Activated CD4-positive, alpha-beta T cell treated with anti-CD3 and anti-CD28 coated beads, Interleukin-2, amount 50 U/mL, for 1 hour (primary cell): ENCODE measurements at places on chromosomes 16 and 17.

DNA sequence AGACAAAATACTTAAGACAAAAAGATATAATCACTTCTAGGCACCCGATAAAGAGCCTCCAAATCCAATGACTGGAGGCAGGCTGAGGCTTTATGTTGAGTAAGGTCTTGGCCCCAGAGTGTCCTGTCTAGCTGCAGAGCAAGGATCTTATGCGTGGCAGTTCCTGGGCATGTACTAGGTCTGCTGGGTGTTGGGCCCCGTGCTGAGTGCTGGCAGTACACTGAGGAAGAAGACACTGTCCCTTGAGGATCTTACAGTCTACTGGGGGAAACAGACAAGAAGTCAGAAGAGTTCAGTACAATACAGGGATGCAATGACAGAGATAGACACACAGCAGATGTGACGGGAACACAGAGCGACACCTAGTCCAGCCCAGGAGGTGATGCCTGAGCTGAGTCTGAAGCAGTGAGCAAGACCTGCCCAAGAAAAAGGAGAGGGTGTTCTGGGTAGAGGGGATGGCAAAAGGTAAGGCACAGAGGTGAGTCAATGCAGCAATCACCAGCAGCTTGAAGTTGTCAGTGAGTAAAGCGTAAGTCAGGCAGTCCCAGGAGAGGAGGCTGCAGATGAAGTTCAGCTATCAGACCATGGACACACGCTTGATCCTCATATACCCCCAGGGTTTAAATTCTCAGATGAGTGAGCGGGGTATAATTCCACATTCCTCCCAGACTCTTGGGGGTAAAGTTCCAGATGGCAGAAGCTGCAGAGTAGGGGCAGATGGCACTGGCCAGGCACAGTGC lies 18.1 kb downstream of the MAP3K14 start:
- DNase-seq, result no peak

GRCh38 chr17:66248285-66248684 lies 19.1 kb upstream of the APOH start:
- DNase-seq, result no peak

DNA sequence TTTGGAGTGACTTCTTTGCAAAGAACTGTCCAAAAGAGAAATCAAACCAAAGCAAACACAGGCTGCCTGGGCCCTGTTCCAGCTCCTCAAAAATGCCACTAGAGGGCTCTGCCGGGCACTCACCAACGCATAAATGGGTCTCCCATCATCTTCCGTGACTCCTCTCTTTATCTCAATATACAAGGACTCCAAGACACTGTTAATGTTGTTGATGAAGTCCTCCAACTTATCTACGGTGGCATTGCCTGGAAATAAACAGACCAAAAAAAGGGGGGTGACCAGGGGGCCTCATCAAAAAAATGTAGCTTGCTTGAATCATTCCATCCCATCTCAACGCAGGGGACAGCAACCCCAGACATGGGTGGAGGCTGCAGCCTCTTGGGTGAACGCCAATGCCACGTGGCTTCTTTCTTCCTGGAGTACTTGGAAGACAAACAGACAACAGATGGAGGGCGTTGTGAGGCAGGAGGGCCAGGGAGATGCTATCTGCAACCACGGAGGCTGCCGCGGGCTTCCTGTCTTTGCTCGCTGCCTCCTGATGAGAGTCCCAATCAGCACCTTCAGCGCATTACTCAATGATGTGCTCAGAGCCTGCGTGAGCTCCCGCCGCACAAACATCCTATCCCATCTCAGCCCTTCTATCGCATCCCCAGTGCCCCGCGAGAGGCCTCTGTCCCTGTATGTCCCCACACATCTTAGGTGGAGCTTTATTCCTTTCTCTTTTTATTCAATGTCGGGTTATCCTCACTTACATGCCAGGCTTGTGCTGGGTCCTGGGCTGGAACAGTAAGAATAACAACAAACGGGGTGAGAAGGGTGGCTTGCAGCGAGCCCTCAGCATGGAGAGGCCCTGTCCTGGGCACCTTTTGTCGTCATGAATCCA lies 32.0 kb downstream of the KDM8 start:
- peak; percentile 93 for DNase-seq

DNA sequence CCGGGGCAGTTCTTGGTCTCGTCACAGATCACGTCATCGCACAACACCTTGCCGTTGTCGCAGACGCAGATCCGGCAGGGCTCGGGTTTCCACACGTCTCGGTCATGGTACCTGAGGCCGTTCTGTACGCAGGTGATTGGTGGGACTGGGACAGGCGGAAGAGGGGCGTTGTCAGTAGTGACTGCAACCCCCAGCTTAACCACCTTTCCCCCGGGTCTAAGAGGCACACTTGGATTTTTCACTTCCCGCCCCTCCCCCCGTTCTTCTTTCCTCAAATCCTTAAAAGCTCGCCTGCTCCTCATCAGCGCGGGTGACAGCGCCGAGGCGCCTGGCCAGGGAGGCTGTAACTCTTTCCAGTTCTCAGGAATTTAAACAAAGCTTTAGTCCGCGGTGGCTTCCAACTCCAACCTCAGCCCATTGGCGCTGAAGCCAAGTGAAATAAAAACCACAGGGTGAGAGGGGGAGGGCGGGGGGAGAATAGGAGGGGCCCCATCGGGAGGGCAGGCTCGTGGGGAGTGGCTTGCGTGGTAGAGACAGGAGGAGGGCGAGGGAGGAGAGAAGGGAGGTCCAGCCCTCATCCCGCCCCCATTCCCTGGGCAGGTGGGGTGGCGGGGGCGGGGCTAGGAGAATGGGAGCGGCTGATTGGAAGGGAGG lies 1.5 kb downstream of the COL1A1 start:
- DNase-seq, result peak; percentile 74

DNA sequence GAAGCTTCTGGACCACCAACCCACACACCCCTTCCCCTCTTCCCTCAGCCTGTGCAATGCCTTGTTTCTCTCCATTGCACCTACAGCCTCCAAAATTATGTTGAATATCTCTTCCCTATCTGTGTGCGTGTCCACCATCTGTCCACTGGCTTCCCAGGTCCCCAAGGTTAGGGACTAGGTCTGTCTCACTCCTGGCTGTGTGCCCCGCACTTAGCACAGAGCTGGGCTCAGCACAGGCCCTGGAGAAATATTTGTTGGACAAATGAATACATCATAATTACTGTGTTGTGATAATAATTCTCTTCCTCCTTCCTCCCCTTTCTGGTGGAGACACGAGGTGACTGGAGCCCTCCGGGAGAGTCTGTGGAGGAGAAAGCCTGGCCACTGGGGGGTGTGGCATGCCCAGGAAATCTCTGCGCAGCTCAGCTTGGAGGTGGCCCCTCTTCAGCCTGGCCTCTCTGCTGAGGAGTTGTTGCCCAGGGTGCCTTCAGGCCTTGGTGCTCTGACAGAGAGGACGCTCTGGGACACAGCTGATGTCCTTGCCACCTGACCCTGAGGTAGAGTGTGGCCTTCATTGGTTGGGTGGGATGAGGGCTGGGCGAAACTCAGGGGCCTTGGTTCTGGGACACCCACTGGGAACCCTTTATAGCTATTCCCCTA lies 3.3 kb upstream of the BRD7 start:
- no peak for DNase-seq

GRCh38 chr16:50402298-50402895 lies 33.6 kb upstream of the BRD7 start:
- no peak for DNase-seq

DNA sequence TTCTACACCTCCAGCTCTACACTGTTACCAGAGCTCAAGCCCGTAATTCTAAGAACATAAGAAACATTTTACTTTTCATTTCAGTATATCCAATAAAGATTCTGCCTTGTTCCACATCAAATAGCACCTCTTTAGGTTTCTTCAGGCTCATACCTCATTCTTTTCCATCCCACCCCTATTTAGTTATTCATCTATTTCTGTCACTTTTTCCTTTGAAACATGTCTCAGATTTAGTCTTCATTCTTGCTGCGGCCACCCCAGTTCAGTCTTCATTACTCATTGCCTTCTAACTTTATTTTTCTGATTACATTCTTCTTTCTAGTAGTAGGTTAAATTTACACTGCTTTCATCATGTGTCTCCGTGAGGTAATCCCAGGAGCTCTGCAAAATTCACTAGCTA lies 33.5 kb downstream of the PPM1E start:
- DNase-seq, result no peak

DNA sequence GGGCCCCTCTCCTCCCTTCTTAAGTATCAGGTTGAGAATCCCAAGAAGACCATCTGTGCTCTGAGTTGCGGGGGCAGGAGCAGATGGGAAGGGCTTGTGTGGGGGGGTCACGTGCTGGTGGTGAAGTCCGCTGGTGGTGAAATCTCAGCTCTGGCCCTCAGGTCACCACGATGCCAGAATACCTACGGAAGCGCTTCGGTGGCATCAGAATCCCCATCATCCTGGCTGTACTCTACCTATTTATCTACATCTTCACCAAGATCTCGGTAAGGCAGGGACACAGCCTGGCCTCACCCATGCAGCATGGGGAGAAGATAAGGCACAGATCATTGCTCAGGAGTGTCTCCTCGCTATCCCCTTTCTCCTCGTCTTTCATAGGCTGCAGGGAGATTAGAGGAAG lies 29.7 kb downstream of the SLC5A11 start:
- no peak for DNase-seq

- no peak for DNase-seq
Measured at GRCh38 chr17:36092230-36092629, 2.3 kb upstream of the CCL3 start.

DNA sequence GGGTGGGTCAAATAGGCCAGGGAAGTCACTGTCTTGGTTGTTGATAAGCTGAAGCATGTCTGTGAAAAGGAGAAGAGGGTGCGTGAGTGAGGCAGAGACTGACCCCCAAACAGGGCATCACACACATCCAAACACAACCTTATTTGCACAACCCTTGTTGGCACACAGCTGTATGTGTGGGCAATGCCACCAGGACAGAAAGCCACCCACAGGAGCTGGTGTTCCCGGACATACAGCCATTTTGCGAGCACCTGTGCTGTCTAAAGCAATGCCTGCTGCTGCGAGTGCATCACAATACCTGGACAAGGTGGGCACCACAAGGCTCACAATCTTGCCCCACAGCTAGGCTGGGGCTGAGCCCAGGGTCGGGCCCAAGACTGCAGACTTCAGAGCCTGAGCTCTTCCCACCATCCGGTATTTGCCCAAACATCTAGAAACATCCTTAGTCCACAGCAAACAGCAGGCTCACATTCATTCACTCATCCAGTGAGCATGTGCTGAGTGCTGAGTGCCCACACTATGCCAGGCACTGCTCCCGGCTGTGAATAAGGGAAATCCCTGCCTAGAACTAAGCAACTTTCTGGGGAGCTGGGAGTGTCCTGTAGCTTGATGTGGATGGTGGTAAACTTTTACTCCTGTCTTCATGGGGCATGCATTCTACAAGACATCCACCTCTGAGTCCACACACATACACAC lies 16.2 kb downstream of the SREBF1 start:
- no peak for DNase-seq

- DNase-seq, result no peak
Measured at GRCh38 chr16:56048425-56049105, 142.7 kb upstream of the GNAO1 start.

- no peak for DNase-seq
Measured at GRCh38 chr16:50489182-50489581, 59.0 kb upstream of the NKD1 start.

DNA sequence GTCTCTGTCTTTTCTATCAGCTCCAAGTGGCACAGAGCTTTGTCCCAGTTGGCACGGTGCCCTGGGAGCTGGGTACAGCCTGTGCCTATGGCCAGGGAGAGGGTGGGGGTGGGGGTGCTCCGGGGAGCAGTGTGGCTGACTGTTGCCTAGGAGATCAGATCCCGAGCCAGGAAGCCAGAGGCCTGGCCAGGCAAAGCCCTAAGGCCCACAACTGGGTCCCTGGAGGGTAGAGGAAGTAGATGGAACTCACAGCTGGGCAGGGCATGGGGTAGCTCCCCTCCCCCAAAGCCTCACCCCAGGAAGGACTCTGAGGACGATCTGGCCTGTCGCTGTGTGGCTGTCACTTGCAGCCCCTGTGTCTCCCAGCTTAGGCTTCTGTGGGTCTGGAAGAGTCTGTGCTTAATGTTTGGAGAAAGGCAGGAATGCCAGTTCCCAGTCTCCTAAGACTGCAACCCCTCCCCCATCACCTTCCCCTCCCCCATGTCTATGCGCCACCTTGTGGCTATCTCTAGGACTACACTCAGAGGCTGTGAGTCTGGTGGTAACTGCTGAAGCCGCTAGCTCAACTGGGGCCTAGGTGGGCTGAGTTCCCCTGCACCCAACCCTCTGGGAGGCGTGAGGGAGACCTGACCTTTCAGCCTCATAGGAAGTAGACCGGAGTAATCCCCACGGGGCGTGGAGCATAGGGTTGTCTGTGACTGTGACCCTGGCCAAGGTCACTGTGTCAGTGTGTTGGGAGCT lies 12.6 kb downstream of the THRA start:
- DNase-seq, result peak; percentile 70

DNA sequence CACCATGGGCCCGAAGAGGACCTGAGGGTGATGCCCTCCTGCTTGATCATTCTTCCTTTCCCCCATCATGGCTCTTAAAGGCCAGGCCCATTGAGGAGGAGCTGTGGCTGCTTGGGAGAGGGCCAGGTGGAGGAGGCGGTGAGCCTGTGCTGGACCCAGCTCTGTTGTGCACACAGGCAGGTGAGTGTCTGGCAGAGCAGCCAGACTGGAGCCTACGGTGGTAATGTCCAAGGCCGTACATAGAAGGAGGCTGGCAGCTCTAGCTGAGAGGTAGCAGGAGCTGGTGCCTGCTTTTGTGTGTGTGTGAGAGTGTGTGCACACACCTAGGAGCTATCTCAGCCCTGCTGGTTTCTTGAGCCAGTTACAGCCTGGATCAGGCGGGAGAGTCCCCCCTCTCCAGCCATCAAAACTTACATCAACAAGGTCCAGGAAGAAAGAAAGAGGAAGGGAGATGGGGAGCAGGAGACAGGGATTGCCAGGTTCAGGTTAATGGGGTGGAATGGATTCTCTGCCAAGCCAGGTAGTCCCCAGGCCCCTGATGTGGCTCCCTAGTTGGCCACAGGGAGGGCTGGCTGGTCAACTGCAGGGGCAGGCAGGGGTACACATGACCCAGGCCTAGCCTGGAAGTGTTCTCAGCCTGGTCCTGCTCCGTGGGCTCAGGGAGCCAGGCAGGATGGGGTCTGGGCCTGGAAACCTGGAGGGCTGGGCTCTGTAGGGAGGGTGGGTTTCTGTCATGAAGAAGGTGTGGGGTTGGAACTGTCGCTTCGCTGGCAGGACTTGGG lies 107.1 kb downstream of the RAP1GAP2 start:
- no peak for DNase-seq

GRCh38 chr17:73767696-73768095 lies 123.5 kb upstream of the SDK2 start:
- DNase-seq, result no peak

DNA sequence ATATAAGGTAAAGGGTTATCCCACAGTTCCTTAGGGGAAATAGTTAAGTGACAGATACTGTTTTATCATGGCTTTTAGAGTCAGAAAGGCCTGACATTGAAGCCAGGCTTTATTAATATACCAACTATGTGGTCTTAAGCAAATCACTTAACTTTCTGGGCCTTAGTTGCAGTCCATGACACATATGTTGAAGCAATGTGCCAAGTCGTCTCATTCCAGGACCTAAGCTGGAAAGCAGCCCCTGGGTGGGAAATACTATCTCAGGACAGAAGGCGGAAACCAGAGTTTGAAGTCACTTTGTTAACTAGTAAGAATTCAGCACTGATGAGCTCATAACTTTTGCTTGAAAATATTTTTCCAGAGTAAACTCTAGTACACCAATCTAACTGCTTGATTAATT lies 80.0 kb downstream of the USP32 start:
- DNase-seq, result no peak

GRCh38 chr17:61324950-61325349 lies 74.7 kb upstream of the TBX2 start:
- no peak for DNase-seq

GRCh38 chr17:41537990-41538389 lies 9.9 kb upstream of the KRT19 start:
- no peak for DNase-seq
